ENCODE measurements at places on chromosomes 5 and 9.

DNA sequence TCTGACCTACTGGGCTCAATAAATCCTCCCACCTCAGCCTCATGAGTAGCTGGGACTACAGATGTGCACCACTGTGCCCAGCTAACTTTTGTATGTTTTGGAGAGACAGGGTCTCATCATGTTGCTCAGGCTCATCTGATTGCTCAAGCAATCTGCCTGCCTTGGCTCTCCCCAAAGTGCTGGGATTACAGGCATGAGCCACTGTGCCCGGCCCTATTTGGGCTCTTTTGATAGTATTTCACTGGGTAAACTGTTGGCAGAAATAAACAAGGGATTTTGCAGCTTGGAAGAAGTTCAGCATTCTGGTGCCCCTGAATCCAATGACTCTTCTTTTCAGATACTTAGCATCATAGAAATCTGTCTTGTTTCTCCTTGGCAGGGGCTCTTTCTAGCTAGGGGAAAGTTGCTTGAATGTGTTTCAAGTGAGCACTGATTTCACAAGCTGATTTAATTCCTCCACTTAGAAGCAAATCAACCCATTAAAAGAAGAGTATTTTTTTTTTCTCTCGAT lies 146.8 kb downstream of the PAPPA start:
- no peak for DNase-seq

- no peak for DNase-seq
Measured at GRCh38 chr9:37602817-37603216, 10.4 kb upstream of the TOMM5 start.

GRCh38 chr5:149811453-149811852 lies 81.3 kb downstream of the PPARGC1B start:
- DNase-seq: no peak

GRCh38 chr9:129102791-129103594 lies 7.6 kb downstream of the CRAT start:
- no peak for DNase-seq

DNA sequence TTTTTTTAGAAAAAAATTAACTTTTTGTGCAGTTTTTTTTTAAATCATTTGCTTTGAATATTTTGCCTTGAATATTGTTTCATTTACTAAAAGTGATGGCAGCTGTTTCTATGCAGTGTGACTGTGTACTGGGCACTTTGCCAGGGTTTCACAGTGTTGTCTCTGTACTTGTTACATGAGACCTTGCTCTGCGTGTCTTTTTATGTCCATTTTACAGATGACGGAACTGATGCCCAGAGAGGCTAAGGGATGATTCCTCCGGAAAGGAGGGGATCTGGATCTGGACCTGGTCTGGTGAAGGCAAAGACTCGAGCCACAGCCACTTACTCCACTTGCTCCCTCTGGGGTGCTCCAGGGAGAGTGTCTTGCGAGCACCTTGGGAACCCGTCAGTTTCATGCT lies 124.8 kb upstream of the PTCH1 start:
- no peak for DNase-seq

- DNase-seq: no peak
Measured at GRCh38 chr5:171080186-171080938, 218.5 kb downstream of the RANBP17 start.

DNA sequence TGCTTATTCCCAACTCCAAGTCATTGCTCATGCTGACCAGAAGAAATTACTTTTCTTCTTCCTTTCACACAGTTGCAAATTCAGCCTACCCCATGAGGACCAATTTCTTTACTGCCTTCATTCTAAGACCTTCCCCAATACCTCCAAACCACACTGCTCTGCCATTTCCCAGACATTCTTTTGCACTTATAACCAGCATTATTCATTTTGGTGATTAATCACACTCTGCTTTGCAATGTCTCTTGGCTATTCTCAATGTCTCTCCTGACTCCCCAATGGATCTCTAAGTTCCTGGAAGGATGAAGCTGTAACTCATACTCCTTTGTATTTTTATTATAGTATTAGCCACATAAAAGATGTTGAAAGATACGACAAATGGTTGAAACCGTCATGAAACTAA lies 105.7 kb upstream of the RANBP3L start:
- DNase-seq: no peak

GRCh38 chr5:150177721-150178120 lies 11.1 kb downstream of the CDX1 start:
- DNase-seq: no peak

GRCh38 chr9:16316911-16317817 lies 553.3 kb downstream of the BNC2 start:
- no peak for DNase-seq

DNA sequence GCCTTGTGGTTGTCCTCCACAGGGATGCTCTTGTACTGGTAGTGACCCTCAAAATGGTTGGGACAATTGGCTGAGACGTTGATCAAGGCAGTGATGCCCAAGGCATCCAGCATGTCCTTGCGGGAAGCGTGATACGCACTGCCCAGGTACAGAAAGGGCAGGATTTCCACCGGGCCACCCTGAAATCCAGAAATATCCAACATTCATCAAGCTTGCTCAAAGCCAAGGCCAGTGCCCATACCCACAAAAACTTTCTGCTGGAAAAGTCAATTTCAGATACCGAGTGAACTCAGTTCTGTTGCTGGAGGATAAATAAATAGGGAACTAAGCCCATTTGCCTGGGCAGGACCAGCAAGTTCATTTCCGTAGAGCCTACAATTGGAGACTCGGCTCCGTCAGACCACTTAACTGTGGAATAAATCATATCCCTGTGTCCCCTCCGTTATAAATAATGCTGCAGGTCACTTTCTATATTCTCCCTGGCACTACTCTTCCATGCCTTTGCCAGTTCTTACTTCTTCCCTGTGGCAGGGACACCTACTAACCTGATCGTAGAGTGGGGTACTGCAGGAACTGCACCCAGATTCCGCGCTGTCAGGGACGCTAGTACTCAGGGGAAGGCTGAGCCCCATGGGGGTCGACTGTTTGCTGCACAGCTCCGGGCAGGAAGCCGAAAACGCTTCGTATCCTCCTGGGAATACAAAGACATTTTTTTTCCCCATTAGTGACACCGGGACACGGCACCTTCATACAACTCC lies 1.2 kb downstream of the DUSP1 start:
- DNase-seq: peak; percentile 9

DNA sequence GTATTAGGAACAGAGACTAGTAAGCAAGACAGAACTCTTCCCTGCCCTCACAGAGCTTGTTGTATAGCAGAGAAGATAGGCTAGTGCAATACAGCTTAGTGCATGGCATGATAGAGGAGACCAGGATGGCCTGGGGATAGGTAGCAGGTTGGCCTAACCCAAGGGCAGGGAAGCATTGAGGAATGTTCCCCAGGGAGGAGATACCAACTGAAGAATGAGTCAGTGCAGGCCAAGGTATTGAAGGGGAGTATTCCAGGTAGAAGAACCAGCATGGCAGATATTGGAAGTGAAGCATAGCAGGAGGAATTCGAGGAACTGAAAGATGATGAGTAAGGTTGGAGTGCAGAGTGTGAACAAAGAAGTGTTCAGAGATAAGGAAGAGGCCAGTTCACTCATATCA lies 138.6 kb upstream of the DHFR start:
- no peak for DNase-seq

DNA sequence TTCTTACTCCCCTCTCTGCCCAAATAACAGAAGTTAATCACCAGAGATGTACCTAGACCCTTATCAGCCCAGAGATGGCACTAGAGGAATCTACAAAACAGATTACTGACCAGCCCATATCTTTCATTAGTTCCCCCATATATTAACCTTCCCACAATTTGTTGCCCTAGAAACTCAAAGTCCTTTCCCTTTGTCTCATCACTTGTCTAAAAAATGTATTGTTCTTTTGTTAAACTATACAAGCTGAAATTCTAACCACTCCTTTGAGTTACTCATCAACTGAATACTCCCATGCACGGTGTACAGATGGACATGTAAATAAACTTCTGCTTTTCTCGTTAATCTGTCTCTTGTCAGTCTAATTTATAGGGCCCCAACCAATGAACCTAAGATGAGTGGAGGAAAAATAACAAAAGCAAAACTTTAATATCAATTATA lies 130.9 kb downstream of the CCDC192 start:
- DNase-seq: no peak

DNA sequence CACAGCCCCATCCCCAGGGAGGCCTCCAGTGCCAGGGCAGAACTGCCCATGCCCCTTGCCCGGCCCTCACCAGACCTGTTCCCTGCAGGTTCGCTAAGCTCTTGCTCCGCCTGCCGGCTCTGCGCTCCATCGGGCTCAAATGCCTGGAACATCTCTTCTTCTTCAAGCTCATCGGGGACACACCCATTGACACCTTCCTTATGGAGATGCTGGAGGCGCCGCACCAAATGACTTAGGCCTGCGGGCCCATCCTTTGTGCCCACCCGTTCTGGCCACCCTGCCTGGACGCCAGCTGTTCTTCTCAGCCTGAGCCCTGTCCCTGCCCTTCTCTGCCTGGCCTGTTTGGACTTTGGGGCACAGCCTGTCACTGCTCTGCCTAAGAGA lies 110.1 kb downstream of the RXRA start:
- DNase-seq: no peak

GRCh38 chr9:132782037-132782436 lies 96.0 kb downstream of the AK8 start:
- DNase-seq: no peak

DNA sequence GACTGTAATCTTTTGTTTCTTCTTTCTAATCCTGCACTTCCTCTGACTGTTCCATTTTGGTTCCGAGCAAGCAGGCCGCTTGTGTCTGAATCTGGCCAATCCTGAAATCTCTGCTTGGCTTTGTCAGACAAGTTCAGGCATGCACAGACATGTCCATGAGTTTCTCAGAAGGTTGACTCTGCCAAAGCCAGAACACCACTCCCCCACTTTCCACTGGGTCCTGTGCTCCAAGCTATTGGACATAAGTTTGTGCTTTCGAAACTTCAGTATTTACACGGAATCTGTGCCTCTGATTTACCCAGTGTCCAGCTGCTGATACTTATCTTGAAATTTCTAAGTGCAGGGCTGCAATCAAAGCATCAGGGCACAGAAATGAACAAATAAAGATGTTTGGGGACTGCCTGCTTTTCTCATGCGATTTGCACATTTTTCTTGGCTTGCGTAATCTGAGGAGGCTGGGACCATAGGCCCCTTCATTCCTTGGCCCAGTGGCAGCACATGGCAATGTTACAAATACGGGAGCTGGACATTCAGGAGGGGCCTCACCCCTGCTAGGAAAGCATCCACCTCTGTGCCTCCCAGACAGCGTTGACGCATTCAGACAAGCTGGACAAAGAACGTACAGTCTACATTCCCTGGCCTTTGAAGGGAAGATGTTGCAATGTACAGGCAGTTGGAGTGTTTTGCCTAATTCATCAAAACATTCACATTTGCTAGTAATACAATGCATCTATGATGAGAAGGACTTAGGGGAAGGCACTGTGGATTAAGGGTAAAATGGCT lies 209.2 kb upstream of the PAPPA start:
- no peak for DNase-seq

DNA sequence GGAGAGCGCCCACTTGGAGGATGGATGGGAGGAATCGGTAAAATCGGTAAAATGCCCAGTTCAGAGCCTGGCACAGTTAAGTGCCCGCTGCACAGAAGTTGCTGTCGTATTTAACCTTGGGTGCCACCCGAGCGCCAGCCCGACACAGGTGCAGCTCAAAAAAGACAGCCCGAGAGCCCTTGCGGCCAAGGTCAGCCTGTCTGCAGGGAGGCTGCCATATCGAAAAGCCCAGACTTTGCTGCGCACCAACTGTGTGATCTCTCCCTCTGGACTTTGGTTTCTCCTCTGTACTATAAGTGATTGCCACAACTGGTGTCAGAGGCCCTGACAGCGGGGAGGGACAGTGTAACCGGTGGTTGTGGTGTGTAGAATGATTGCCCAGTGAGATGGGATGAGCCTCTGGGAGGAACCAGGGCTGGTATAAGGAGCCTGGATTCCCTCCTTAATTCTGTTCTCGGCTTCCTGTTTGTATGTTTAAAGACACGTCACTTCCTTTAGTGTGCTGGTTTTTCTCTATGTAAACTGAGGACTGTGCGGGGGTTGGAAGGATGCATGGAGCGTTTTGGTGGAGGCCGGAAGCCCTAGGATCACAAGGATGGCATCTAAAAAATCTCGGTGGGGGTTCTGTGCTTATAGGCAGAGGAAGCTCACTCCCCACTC lies 792 bp downstream of the NTMT1 start:
- DNase-seq: no peak

DNA sequence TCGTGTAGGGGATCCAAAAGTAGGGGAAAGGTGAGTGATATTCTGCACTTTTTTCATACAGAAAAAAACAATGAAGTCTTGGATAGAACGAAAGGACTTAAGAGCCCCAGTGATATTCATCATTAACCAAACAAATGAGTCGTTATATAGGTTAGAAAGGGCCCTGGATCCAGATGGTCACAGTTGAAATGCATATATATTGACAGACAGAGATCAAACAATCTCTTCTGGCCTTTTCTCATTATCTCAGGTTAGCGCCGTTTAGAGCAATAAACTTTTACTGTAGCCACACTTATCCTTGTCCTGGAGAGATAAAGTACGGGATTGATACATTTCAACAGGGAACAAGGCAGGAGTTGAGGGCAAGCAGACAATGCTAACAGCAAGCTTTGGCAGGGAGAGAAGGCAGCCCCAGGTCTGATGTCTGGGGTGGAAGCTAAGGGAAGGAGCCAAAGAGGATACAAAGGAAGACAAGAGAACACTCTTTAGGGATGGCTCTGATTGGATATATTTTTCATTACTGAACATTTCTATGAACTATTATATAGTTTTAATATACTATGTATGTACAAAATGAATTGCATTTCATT lies 77.0 kb downstream of the LIFR start:
- no peak for DNase-seq

DNA sequence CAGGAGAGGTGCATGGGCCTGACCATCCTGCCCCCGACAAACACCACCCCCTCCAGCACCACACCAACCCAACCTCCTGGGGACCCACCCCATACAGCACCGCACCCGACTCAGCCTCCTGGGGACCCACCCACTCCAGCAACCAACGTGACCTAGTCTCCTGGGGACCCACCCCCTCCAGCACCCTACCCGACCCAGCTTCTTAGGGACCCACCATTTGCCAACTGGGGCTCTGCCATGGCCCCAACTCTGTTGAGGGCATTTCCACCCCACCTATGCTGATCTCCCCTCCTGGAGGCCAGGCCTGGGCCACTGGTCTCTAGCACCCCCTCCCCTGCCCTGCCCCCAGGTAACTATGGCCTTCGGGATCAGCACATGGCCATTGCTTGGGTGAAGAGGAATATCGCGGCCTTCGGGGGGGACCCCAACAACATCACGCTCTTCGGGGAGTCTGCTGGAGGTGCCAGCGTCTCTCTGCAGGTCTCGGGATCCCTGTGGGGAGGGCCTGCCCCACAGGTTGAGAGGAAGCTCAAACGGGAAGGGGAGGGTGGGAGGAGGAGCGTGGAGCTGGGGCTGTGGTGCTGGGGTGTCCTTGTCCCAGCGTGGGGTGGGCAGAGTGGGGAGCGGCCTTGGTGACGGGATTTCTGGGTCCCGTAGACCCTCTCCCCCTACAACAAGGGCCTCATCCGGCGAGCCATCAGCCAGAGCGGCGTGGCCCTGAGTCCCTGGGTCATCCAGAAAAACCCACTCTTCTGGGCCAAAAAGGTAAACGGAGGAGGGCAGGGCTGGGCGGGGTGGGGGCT lies 4.6 kb downstream of the CEL start:
- DNase-seq: no peak

GRCh38 chr5:153658149-153658548 lies 167.7 kb downstream of the GRIA1 start:
- DNase-seq: no peak

Data from activated naive CD4-positive, alpha-beta T cell (primary cell).